NCI-H446 treated with DMSO at 0.1 percent for 48 hours (cell line): ENCODE measurements at places on chromosomes 7 and 10.

DNA sequence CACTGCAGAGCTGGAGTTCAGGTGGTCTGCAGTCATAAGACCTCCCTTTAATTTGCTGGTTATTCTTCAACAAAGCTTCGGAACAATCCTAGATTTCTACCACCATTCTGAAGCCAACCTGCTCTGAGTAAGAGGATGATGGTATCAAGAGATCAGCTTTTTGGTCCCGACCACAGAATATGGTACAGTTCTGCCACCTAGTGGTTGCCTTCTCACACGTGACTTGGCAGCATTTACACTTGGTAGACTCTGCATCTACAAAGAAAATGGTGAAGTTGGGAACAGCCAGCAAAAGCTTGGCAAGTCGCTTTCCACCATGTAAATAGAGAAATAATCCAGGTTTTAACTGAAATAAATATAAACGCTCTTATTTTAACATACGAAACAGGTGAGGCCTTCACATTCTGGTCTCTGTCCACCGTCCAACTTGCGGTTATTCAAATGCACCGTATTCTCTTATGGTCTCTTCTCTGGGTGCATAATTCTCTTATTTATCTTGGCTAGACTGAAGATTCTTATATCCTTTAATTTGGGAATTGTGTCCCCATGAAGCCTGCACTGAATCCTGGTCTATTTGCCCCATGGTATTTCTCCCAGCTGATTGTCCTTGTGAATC is 173.9 kb upstream of the GRM3 start:
- peak; percentile 36 for DNase-seq

DNA sequence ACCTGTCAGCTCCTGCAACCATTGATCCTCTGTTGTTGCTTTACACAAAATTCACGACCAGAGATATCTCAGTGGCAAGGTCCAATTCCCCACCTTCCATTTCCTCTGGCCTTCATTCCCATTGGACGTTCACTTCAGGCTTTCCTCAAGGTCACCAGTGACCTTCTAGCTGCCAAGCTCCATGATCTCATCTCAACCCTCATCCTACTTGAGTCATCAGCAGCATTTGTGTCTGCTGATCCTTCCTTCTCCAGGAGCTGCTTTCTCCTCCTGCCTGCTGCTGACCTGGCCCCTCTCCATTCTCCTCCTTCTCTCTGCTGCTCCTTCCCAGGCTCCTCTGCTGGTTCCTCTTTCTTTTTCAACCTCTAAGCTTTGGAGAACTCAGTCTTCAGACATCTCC is 66.2 kb upstream of the C10orf90 start:
- no peak for DNase-seq

GRCh38 chr10:133276435-133277201 is at the start of gene ADAM8:
ADAM8 (minus strand) TSS chr10:133276868; CDS start chr10:133276817, 51 bp downstream.
- DNase-seq: no peak

DNA sequence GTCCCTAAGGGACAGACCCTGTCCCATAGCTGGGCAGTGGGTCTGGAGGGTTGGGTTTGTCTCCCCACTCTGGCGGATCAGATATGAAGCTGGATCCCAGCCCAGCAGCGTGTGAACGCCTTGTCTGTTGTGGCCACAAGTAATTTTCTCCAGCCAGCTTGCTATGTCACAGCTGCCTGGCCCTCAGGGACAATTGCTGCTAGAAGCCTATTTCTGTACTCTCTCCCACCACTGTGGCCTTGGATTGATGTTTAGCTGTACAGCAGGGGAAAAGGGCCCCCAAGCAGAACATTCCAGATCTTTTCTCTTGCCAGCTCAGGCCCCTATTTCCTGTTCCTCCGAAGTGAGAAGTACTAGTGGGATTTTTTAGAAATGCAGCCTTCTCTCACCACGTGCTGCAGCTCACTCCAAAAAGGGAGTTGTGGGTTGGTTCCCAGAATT is 53.5 kb upstream of the WAC start:
- no peak for DNase-seq

- DNase-seq: no peak
These were observed 13.1 kb upstream of the HABP2 start for GRCh38 chr10:113539789-113540188.

DNA sequence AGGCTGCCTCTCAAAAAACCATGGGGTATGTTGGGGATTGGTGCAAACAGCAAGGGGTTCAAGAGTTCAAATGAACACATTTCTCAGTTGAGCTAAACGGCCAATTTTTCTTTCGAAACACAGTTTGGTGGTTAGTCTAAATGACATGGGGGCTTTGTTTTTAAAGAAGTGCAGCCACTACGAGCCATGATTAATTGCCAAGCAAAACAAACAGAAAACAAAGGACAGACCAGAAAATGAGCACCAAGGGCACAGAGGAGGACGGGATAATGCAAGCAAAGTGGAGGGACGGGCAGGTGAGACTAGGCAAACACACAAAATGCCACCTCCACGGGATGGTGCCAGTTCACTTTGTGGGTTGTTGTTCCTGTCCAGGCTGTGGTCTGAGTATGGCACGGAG is 64.5 kb upstream of the PDLIM1 start:
- no peak for DNase-seq

DNA sequence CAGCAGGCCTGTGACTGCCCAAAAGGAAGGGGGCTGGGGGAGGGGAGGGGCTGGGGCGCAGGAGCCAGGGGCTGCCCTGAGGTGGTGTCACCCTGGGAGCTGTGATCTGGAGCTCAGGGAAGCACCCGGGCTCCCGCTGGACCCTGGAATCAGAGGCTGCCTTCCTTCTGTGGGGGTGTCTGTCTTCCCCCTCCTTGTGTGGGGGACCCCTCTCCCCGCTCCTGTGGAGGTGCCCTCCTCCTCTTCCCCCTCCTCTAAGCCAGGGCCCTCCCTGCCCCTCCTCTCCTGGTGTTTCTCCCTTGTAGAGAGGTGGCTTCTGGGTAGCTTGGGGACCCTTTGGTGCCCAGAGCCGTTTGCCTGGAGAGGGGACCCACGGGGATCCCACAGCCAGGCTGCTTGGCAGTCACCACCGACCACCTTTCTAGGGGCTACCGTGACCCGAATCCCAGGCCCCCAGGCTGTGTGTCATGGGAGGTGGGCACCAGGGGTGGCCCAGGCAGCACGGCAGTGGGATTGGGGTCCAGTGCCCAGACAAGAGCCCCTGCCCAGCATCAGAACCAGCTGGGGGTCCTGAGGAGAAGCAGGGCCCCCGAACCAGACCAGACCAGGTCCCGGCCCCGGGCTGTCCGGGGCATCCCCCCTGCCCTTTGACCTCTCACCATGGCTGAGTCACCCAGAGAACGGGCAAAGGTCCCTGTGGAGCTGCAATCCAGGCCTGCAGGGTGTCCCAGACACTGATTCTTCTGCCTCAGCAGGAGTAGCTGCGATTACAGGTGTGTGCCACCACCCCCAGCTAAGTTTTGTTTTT is 741 bp downstream of the PRAP1 start:
- no peak for DNase-seq
